ENCODE measurements at places on chromosomes 7 and 10. TPM values are rescaled to one million over a fixed set of nuclear protein-coding genes. Genes with fewer than 3 reads are reported as not detected.

DNA sequence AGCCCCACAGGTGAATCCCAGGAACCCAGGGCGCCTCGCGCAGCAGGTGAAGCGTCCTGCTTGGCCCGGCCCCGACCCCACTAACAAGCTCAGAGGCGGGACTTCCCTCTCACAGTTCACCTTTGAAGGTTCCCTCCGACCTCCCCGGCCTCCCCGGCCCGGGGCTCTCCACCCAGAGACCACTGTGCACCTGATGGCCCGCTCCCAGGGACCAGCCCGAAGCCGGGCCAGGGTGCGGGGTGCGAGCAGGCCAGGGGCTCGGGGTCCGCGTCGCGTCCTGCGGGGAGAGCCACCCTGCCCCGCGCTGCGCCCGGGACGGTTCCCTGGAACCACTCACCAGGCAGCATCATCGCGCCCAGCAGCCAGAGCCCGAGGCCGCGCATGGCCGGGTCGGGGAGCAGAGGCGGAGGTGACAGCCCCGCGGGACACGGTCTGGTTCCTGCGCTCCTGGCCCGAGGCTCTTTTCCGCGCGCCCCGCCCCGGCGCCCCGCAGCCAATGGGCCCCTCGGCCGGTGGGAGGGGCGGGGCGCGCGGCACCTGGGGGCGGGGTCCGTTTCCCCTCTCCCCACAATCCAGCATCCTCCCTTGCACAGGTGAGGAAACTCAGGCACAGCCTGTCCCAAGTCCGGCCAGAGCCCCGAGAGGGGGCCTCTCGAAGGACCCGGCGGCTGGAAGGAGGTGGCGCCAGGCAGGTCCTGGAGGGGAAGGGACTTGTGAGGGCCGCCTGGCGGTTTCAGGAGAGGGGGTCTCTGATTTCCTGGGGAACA, at the start of gene ADAM8:
TSS of gene ADAM8 (minus strand) at position 434 of the 767 bp plus-strand sequence. CDS start at position 383, 51 bp downstream.
- peak; percentile 83 for DNase-seq

DNA sequence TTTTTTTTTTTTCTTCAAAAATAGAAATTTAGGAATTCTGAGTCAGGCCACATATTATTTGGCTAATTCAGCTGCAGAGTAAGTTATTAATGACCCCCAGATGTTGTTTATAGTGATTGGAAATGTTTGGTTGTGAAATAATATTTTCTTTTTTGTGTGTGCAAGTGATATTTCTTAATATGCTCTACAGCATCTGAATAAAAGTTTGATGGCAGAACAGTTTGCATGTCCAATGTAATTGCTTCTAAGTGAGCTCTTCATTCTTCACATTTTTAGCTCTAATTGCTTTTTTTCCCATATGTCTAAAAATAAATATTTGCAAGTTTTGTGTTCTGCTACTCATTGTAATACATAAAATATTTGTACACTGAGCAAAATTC, 116.0 kb downstream of the ARID5B start:
- DNase-seq, result no peak

DNA sequence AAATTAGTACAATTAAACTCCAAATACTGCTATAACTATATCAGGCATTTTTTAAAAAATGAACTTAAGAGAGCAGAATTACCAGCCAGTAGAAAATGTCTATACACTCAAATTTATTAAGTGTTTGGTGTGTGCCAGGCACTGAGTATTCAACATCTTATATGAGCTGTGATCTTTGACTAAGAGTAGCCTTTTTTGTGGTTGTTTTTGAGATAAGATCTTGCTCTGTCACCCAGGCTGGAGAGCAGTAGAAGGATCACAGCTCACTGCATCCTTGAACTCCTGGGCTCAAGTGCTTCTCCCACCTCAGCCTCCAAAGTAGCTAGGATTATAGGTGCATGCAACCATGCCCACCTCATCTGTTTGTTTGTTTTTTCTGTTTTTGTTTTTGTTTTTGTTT, 102.5 kb upstream of the CELF2 start:
- no peak for DNase-seq

- no peak for DNase-seq
Observed at GRCh38 chr7:94183289-94183749, 179.2 kb upstream of the BET1 start.

DNA sequence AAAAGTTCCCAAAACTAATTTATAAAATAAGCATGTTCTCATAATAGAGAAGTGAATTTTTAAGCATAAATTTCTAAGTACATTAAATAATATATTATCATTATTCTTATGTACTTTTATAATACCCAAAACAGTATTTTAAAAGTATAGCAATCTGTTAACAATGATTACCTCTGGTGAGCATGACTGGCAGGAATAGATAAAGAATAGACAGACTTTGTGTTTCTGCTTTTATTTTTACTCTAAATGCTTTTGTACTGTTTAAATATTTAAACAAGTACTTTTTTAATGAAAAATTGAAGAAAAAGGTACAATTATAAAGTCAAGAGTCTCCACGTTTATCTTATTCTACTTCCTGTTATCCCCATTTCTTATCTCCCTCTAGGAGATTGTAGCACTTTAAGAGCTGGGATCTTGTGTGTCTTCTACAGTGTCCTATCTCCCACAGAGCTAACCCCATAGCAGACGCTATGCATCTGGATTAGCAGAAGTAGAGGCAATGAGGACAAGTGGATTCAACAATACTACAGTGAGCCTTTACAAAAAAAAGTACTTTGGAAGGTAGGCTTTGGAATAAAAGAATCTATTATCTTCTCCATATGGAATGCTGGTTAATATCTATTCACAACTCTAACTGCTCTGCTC, 42.9 kb downstream of the IDE start:
- no peak for DNase-seq

Gene HSPB1
- 5.2 TPM for total RNA-seq

Gene CLCN1
- not detected for total RNA-seq

Gene FFAR4
- total RNA-seq, result not detected

All from Karpas-422 (cell line).